ENCODE measurements at places on chromosomes 4 and X.

- DNase-seq, result no peak
Observed at GRCh38 chrX:13938051-13938828, 91.5 kb downstream of the GEMIN8 start.

- DNase-seq, result no peak
Observed at GRCh38 chr4:100983426-100983825, 363.9 kb downstream of the PPP3CA start.

DNA sequence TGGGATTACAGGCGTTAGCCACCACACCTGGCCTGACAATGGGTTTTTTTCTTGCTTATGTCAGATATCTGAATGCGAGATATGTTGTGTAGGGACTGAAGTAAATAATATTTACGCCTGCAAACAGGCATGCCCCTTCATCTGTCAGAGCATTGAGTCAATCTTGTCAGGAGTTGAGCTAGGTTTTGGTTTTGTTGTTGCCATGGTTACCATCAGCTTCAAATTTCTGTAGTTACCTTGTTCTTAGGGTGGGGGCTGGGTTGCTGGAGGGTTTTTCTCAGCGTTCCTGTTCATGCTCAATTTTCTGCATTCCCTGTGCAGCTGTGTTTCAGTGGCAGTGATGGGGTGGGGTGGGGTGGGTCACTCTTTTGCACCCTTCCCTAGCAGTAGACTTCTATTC, 14.5 kb downstream of the MRPL1 start:
- no peak for DNase-seq

- DNase-seq, result no peak
Observed at GRCh38 chr4:185033950-185034349, 15.7 kb downstream of the HELT start.

GRCh38 chrX:13082206-13083065, 38.0 kb upstream of the FAM9C start:
- no peak for DNase-seq

DNA sequence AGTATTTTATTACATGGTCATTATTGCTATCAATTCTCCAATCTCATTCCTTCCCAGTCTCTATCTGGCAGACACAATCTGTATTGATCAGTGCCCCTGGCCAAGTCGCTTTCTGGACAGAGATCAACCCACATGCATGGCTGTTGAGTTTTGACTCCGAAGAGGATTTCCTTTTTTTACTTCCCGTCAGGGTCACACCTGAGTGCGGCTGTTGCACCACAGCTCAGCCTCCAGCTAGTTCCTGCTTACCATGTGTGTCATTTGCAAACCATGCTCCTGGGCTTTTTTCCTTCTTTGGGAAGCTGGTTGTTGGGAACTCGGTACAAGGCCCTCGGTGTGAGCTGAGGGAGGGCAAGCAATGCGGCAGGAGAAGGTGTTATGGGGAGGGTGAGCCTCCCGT, 11.7 kb downstream of the MAGED2 start:
- no peak for DNase-seq

DNA sequence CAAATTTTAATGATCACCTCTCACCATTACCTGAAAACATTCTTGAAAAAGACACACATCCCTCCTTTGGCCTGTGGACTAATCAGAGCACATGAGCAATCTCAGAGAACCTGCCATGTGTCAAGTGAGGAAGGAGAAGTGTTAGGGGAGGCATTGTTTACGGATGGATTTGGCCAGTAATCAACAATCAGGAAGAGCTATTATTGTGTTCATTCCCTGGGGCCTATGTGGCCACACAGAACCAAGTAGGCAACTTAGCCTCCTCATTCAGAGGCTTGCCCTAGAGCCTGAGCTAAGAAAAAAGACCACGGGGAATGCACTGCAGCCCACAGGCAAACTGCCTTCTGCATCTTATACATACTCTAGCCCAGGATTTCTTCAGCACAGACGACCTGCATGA, 40.6 kb upstream of the DOCK11 start:
- DNase-seq, result no peak
